ENCODE measurements at places on chromosomes 2 and 18. TPM values are rescaled to one million over a fixed set of nuclear protein-coding genes. Genes with fewer than 3 reads are reported as not detected.

The WDR43 gene
- 93.1 TPM for total RNA-seq

The ITGA6 gene
- total RNA-seq, result 84.9 TPM

The PIEZO2 gene
- 0.30 TPM for total RNA-seq

The RASGRP3 gene
- 2.4 TPM for total RNA-seq

The PRKAG3 gene
- total RNA-seq, result not detected

The MYL1 gene
- total RNA-seq, result not detected

The DTNA gene
- 10.4 TPM for total RNA-seq

The EVA1A gene
- total RNA-seq, result 82.8 TPM

The BIRC6 gene
- 189 TPM for total RNA-seq

The RIT2 gene
- total RNA-seq, result not detected

The NEU2 gene
- total RNA-seq, result not detected

The RFTN2 gene
- under 0.01 TPM for total RNA-seq
